ENCODE measurements at places on chromosomes 4 and X.
A peak's percentile ranks its signal among the peaks of the same experiment; 100 is the strongest.

DNA sequence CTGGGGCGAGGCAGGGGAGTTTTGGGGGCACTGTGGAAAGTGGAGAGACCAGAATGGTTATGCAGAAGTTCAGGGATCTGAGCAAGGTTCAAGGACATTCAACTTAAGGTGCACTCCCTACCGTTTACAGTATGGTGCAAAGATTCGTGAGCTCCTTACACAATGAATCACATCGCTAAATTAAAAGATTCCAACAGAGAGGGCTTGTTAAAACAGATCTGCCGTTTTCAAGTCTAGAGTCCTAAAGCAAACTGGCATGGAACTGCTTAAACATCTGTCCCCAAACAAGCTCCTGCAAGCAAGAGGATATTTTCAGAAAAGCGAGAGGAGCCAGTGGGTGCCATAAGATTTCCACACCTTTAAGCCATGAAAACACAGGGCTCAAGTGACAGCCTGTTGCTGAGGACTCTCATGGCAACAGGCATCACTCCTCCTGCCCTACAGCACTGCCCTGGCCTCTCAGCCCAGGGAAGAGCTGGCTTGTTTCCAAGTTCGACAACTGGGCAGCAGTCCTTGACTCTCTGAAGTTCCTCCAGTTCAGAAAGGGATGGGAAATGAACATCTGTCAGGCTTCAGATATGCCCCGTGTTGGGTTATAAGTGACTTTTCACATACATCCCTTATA, 10.0 kb downstream of the FAM184B start:
- no peak for DNase-seq

- DNase-seq: no peak
These were observed 353.8 kb downstream of the PRDM5 start for GRCh38 chr4:120568731-120569130.

GRCh38 chr4:99645036-99645435, 12.6 kb downstream of the C4orf54 start:
- DNase-seq: no peak

DNA sequence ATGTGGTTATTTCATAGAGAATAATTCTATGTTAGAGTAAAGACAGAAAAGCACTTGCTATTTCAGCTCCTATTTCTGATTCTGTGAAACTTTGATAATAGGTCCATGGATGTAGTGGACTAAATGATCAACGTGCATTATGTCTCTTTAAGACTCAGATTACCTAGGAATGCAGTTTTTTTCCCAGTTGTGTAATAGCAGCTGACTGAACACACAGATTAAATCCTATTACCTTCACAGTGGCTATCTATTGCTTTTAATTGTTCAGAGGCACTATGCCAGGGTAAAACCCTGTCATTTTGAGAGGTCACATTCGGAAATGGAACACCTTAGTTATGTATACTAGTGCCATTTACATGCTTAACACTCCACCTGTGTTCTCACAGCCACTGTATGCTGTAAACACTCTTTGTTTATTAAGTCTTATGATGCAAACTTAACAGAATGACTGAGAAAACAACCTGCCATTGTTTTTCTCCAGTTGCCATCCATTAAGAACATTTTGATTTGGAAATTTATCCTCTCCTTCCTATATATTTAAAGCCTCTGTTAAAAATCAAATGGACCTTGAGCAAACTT, 70.5 kb downstream of the HPGD start:
- DNase-seq: peak; percentile 27

- no peak for DNase-seq
These were observed 110.7 kb downstream of the CCSER1 start for GRCh38 chr4:90237751-90238530.

DNA sequence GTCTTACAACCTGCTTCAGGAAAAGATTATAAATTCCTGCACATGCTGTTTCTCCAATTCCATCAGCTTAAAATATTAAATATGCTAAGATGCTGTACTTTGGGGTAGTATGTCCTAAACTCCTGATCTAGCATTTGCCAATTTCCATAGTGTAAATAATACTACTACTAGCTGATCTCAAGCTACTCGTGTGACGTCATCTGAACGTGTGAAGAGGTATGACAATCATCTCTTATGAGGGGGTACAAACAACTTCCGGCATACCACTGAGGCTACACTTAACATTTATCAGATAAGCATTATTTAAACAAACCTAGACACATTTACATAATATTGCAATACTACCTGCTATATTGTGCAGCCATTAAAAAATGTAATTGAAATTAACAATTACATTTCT, 52.4 kb upstream of the APELA start:
- DNase-seq: no peak

DNA sequence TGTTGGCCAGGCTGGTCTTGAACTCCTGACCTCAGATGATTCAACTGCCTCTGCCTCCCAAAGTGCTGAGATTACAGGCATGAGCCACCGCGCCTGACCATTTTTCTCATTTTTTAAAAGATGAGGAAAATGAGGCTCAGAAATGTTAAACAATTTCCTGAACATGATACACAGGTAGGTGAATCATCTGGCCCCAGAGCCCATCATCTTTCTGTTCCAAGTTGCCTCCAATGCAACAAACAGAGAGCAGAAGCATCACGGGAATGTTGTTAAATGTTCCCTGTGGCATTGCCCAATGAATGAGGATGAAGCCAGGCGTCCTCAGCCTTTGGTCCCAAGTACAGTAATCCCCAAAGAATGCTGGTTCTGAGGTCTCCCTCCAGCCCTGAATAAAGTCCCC, 31.3 kb upstream of the ANXA5 start:
- peak; percentile 91 for DNase-seq

GRCh38 chr4:100124715-100125114, 65.6 kb downstream of the DDIT4L start:
- no peak for DNase-seq

- no peak for DNase-seq
These were observed 26.8 kb downstream of the ADH7 start for GRCh38 chr4:99408346-99408745.

- peak; percentile 60 for DNase-seq
These were observed 595.5 kb downstream of the RAPGEF2 start for GRCh38 chr4:159698336-159698735.

DNA sequence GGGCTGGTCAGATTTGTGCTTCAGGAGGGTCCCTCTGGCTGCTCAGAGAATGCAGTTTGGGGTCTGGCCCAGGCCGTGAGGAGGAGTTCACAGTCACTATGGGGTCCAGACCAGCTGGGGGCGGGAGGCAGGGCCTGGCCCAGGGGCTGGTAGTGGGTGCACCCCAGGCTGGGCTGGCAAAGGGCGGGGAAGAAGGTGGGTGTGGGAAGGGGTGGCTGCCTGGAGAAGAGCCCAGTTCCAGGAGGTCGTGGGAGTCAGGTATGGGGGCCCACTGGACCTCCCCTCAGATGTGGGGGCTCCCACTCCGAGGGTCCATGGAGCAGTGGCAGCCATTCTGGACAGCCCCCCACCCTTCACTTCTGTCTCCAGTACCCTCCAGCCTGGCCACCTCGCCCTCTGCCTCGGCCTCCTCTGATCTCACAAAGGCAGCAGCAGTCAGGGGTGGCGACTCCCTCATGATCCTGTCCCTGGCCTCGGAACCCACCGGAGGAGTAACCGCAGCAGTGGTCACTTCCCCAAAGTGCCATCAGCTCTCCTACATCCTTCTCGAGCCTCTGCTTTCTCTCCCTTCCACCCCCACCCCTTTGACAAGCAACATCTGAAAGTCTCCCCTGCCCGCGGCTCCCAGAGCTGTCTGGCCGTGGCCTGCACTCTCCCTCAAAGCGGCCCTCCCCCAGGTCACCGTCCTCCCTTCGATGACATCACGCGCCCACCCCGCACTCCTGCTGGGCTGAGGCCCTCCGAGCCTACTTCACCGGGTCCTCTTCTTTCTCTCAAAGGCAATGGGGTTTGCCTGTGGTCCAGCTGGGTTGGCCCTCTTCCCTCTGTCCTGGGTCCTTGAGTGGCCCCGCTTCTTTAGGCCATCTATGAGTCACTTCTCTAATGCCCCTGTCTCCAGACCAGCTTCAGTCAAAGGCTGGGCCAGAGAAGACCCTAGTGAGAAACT, 1.7 kb upstream of the SLC6A8 start:
- no peak for DNase-seq

GRCh38 chrX:56974408-56974807, 20.9 kb downstream of the SPIN3 start:
- DNase-seq: no peak

DNA sequence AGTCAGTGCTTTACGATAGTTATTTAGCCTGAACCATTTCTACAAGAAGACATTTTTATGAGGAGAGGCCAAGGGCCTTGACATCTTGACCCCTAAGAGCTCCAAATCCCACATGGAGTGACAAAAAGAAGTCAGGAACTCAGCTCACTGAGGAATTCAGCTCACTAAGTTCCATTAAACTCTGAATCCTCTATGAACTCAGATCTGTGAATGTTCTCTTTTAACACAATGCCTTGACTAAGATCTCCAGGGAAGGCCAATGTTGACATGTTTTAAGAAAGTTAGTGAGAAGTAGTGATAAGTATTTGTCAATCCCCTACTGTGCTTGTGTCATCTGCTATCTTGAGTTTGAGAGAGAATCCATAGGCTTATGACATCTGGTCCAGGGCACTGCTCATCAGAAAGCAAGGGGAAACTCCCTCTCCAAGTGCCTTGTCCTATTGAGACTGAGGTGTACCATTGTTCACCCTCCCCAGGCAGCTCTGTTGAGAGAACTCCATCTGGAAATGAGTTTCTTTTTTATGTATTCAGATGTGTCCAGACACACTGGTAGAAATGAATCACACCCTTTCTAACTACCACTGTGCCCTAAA, 68.7 kb upstream of the PCDH19 start:
- DNase-seq: no peak

GRCh38 chr4:125116431-125116830, 198.3 kb upstream of the FAT4 start:
- DNase-seq: peak; percentile 62

- DNase-seq: no peak
These were observed 228.0 kb downstream of the MID1IP1 start for GRCh38 chrX:39029221-39029620.

GRCh38 chr4:126465341-126465740, 1150.6 kb downstream of the FAT4 start:
- DNase-seq: peak; percentile 48

- DNase-seq: no peak
These were observed 18.4 kb upstream of the TBC1D1 start for GRCh38 chr4:37872310-37872988.

GRCh38 chr4:164571593-164572390, 182.1 kb upstream of the SMIM31 start:
- peak; percentile 44 for DNase-seq

DNA sequence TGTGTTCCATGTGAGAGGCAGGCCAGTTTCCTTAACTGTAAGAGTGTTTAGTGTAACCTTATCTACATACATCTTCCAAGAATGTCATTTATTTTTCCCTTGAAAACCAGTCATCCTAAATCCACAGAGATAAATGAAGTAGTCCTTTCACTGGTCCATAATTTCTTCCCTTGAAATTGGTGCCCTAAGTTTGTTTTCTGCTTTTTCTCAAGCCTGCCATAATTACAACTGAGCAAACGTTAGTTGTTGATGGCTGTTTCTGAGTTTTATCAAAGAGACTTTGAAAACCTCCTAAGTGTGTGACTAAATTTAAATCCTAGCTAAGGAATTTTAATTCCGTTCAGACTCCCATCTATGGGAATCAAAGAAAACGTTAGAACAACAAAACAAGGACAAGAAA, 3.6 kb upstream of the TDO2 start:
- DNase-seq: peak; percentile 71

- peak; percentile 81 for DNase-seq
These were observed 63.6 kb downstream of the PDLIM5 start for GRCh38 chr4:94515365-94515764.

DNA sequence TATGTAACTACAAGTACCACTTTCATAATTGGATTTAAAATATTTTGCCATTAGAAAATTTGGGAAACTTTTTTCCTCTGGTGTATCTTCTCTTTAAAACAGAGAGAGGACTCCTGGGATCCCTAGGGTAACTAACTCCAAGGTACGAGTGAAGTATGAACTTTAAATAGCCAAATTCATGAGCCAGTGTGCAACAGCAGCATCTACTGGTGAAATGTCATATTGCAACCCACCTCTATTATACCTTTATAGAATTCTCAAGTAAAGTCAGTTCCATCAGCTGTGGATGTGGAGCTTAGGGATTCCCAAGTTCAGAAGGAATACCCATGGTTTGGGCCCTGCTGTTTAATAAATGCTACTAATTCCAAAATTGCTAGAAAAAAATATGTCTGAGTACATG, 282.7 kb upstream of the TAPT1 start:
- no peak for DNase-seq

DNA sequence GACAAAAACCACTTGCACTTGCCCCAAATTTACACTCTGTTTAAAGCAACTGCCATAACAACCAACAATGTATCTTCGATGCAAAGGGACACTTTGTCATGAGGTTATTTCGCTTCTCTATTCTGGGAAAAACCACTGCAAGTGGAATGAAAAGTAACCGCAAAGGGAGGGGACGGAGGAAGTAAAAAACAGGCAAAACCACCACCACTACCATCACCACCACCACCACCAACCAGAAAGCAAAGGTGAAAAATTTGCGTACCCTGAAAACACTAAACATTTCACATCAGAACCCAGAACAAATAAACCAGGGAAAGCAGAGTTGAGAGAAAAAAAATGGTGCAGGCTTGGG, 1.2 kb upstream of the N4BP2 start:
- no peak for DNase-seq

GRCh38 chr4:102638621-102639020, 122.1 kb downstream of the MANBA start:
- peak; percentile 15 for DNase-seq

DNA sequence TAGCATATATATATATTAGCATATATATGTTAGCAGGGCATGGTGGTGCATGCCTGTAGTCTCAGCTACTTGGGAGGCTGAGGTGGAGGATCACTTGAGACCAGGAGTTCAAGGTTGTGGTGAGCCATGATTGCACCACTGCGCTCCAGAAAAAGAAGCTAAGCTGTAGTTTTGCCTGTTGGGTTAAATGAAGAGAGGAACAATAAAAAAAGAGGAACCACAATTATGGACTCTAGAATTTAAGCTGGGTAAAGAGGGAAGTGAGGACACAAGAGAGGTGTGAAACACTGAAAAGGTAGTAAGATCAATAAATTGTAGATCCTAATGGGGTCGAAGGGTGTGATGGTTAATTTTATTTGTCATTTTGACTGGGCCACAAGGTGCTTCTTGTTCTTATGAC, 40.5 kb upstream of the HSD17B10 start:
- DNase-seq: no peak

Data from amniotic epithelial cell (primary cell).